ENCODE measurements at places on chromosomes 1 and 21.

DNA sequence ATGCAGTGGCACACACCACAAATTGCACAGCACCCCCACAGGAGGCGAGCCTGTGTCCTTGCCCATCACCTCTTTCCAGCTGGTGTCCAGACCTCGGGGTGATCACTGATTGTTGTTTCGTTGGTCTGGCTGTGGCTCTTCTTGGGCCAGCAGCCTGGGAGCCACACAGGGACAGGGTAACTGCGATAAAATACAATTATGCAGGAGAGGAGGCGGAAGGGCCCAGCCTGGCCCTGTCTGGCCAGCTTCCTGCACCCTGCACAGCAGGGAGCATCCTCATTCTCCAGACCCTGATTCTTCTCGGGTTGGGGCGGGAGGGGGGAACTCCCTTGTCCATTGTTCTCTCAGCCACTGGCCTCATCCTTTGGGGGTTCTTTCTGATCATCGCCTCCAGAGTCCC, 83.6 kb downstream of the ADARB1 start:
- no peak for DNase-seq

- DNase-seq: no peak
Observed at GRCh38 chr1:157955857-157956256, 37.6 kb upstream of the KIRREL1 start.

GRCh38 chr1:48405400-48405799, 66.6 kb downstream of the SPATA6 start:
- DNase-seq: no peak

DNA sequence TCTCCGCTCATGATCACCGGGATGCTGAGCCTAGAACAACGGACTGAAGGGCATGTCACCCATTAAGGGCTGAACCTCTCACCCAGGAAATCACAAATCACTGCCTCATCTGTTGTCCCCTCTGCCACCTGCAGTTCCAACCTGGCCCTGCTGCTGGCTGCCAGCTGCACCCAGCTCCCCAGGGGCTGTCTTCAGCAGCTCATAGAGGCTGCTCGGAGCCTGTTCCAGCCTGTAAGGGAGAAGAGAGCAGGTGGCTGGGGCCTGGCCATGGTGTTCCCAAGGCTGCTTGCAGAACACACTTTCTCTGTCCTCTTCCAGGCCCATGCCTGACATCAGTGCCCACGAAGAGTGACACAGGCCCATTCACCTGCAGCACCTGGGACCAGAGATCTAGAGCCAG, 44.5 kb upstream of the DISP3 start:
- no peak for DNase-seq

- no peak for DNase-seq
Observed at GRCh38 chr21:35905963-35906345, 154.4 kb downstream of the SETD4 start.

- DNase-seq: peak; percentile 71
Observed at GRCh38 chr1:94855307-94855700, 35.1 kb downstream of the SLC44A3 start.

DNA sequence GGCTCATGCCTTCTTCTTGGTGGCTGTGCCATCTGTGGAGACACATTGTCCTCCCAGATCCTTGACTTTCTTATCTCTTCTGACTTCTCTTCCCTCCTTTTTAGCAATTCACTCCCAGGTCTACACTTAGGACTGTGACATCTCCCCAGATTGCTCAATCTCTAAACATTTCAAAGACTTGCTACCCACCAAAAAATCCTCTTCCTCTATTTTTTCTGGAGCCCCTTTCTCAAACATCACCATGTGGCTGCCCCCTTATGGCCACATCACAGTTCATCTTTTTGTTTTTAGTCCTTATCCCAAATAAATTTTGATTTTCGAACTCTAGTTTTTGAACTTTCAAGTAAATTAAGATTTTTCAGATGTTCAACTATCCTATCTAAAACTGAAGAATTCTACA, 148.6 kb upstream of the HOOK1 start:
- no peak for DNase-seq

DNA sequence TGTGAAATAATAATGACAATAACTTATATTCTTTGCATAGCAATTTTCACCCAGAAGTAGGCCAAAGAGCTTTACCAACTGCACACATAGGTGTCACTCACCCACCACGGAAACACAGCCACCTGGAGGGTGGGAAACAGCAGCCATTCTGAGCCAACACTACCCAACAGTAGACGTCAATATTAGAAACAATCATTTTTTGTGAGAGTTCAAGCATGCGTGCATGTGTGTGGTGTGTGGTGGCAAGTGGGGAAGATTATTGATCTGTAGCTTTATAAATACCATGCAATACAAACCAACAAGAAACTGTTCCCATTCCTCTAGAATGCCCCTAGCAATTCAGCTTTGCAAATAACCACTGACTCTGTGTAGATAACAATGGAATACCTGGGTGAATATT, 19.1 kb downstream of the PROX1 start:
- no peak for DNase-seq

DNA sequence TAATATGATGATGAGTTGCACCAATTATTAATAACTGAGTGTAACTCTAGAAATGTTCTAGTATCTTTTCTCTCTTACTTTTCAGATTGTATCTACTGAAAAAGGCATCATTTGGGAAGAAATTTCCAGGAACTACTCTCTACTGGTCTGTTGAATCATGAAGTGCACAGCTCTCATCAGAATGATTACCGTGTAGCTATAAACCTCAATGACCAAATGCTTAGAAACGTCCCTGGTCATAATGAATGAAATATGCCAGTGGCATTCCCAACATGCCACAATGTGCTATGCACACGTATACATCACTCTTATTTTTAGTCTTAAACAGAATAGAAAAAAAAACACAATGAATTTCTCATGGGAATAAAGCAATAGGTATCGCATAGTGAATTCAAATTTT, 534.3 kb upstream of the OLFM3 start:
- DNase-seq: no peak

DNA sequence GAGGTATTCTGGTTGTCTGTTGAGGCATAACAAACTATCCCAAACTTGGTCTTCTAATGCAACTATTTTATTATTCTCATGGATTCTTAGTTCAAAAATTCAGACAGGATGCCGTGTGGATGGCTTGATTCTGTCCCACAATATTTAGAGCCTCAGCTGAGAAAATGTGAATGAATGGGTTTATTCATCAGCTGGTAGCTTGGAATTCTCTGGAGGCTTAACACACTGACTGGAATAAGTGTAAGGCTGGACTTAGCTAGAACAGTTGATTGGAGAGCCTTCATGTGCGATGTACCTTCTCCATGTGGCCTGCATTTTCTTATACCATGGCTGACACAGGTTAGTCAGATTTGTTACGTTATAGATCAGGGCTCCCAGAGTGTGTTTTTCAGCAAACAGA, 30.8 kb downstream of the TNNI3K start:
- no peak for DNase-seq

GRCh38 chr1:76330991-76331603, 256.6 kb downstream of the ST6GALNAC3 start:
- DNase-seq: peak; percentile 64

- DNase-seq: no peak
Observed at GRCh38 chr1:161502181-161502580, 3.1 kb upstream of the FCGR2A start.

- DNase-seq: no peak
Observed at GRCh38 chr1:222967466-222968240, 152.8 kb downstream of the DISP1 start.

GRCh38 chr1:168167806-168168205, 11.0 kb upstream of the TIPRL start:
- DNase-seq: no peak

Data from cerebellar cortex (tissue), 1 donor.